GM06990 (cell line): ENCODE measurements at places on chromosomes 5 and 9.

GRCh38 chr5:115857057-115857479 is 15.3 kb downstream of the AP3S1 start:
- DNase-seq = no peak

DNA sequence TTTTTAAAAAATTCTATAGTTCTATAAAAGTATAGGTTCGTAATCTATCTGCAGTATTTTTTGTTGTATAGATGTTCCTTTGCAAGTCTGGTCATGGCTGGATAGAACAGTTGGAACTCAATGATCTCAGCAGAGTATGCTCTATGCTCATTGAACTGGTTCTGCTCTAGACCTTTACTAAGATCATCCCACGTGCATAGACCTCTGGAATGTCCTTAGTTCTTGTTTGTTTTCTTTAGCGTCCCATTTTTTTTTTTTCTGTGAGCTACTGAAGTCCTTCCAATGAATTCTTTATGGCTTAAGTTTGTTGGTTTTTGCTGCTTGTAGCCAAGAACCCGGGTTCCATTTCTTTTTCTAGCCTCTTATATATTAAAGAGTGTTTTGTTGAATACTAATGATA is 3.5 kb downstream of the TMEM38B start:
- no peak for DNase-seq

DNA sequence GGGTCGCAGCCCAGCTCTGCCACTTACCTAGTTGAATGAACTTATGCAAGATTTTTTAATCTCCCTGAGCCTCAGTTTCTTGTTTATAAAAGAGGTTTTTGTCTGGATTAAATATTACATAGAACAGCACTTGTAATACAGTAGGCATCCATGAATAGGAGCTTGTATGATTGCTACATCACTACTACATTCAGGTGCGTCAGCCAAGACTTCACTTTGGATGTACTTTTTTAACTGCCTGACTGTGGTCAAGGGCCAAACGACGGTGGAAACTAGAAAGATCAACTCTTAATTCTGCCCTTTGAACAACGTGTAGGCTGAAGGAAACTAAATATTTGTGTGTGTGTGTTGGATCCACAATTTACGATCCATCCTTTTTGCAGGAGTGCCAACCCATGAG is 172.8 kb downstream of the RFK start:
- DNase-seq = no peak

GRCh38 chr9:86795047-86795442 is 152.3 kb downstream of the GAS1 start:
- no peak for DNase-seq

GRCh38 chr5:105670596-105670995 is 2000.1 kb downstream of the EFNA5 start:
- DNase-seq = no peak

GRCh38 chr9:95533996-95534680 is 17.4 kb upstream of the PTCH1 start:
- DNase-seq = no peak

GRCh38 chr9:73237140-73237539 is 85.5 kb downstream of the ANXA1 start:
- no peak for DNase-seq

DNA sequence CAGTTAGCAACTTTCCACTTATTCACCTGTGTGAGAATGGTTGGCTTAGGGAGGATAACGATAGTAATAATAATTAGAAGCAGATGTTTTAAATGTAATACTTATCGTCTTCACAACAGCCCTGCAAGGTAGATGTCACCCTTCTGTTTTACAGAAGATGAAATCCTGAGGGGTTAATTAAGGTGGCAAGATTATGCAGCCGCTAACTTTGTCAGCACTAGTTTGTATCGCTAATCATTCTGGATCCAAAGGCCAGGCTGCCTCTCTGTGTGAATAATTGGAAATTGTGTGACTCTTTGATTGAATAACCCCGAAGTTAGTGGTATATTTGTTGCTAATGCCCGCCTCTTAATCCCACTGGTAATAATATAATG is 635 bp downstream of the IFT74 start:
- no peak for DNase-seq

GRCh38 chr9:37632479-37632878 is 18.3 kb upstream of the FRMPD1 start:
- DNase-seq = no peak

DNA sequence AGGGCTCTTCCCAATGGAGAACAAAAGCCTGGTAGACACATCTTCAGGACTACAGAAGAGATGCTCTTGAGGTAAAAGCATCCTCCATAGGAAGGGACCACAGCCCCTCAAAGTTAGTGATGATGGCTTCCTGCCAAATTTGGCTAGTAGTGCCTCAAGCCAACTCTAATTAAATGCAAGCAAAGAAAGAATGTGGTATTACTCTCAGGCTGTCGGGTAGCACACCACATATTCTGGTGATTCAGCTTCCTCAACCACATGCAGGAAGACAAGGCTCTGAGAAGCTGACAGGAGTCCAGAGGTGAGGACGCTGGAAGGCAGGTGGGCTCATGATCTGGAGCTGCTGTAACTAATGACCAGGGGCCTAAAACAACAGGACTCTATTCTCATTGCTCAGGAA is 37.2 kb upstream of the S1PR3 start:
- no peak for DNase-seq

- DNase-seq = peak; percentile 32
These were observed 15.4 kb upstream of the NPR2 start for GRCh38 chr9:35776018-35776417.

GRCh38 chr5:19406576-19407365 is 581.2 kb downstream of the CDH18 start:
- DNase-seq = no peak

DNA sequence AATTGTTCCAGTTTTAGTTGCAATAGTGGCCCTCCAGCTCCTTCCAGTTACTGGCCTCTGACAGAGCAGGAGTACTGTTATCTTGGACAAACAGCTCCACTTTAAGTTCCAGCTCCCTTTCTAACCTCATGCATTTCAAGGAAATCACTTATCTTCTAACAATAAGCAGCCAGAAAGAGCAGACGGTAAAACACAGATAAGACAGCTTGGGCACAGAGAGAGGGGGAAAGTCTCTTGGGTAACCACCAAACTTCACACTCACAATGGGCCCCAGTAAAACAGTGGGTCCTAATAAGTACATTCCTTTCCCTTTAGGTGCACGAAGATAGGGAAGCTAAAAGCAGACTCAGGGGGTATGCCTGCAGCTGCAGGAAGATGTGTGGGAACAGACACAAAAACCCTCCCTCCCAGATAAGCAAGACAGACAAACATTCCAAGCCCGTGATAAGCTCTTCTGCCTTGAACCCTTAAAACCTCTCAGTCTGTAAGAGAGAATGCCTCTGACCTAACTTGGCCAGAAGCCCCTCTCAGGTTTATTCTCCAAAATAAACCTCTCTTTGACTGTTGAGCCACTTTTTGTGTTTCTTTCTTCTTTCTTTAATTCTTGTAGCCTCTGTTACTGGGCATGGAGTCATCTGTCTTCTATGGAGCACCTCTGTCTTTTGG is 30.8 kb downstream of the OR1J1 start:
- DNase-seq = no peak

DNA sequence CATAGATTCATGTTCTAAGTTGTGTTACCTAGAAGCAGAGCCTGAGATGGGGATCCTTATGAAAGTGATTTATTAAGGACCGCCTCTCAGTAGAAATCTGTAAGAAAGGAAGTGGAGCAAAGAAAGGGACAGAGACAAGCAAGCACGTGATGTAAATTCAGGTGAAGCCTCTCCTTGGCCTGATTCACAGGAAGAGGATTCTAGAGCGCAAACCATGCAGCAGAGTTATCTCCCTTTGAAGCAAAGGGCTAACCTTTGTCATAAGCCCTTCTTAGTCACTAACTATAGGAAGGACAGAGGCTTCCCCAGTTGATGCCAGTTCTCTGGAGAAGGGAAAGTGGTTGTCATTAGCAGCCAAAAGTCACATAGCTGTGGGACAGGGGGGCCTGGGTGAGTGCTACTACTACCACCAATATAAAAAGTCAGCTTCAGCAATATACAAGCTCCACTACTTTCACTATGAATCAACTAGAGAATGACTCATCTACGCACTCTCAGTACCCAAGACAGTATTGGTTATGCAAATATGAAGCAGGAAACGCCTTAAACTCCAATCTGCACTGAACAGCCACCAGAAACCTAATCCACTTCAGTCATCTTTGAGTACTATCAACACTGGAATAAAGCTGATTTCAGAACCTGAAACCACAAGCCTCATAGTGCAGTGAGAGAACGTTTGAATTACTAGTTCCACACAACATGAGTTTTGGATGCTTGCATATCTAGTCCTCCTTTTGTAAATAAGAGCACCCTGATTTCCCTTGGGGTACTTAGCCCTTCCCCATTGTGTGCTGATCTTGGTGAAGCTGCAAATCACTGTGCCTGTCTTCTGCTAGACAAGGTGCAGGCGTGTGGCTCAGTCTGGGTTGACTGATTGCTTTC is 162.7 kb downstream of the ZNF608 start:
- peak; percentile 73 for DNase-seq

DNA sequence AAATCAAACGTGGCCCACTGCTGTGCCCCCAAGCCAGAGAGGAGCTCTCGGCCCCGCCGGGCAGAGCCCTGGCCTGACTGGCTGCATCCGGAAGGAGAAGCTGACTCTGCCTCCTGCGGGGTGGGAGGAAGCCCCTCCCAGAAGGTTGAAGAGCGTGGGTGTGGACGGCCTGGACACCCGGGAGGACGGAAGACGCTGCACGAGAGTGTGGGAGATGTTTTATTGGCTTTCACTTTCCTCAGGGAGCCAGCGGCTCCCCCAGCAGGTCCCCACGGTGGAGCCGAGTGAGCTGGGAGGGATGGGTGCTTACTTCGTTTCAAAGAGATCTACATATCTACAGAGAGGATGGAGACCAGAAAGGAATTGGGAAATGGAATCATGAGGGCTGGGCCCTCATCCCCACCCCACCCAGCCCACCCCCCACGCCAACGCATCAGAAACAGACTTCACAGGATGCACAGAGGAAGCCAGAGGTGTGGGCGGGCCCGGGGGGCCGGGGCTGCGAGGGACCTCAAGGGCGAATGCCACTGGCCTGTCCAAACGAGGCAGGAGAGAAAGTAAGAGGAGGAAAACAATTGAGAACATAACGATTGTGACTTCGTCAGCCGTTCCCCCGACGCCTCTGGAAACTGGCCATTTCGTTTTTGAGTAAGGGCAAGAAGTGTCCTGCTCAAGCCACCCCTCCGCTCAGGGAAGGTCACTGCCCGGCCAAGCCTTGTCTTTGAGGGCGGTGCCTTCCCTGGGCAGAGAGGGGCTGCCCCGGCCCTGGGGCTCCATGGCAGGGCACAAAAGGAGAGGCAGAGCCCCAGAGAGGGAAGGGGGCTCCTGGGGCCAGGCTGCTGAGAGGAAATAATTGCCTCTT is 32.1 kb downstream of the FAM163B start:
- DNase-seq = no peak

DNA sequence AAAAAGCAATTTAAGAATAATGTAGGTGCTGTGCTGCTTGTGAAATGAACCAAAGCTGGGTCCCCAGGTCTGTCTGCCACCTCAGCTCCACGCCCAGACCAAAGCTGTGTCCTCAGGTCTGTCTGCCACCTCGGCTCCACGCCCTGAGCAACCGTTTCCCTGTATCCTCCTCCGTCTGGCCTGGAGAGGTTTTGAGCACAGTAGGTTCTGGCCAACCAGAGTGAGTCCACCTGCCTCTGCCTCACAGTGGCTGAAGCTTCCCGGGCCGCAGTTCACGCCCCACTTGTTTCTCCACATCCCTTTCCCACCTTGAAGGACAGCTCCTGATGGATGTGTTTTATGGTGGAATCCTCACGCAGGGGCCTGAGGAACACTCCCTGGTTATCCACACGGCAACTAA is 120.5 kb downstream of the ADAMTS2 start:
- DNase-seq = no peak

- DNase-seq = no peak
These were observed 422 bp upstream of the TRIM32 start for GRCh38 chr9:116686693-116687073.

GRCh38 chr9:112042769-112043168 is 132.3 kb downstream of the SUSD1 start:
- no peak for DNase-seq

DNA sequence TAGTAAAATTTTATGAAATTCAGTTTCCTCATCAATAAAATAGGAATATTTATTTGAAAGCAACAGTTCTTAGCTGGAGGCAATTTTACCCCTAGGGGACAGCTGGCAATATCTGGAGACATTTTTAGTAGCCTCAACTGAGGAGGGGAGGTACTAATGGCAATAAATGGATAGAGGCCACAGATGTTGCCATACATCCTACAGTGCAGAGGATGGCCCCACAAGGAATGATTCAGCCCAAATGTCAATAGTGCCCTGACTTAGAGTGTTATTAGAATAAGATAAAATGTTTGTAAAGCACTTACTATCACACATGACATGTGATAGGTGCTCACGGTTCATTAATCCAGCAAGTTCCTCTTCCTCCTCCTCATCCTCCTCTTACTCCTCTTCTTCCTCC is 293.6 kb downstream of the KCTD16 start:
- no peak for DNase-seq

DNA sequence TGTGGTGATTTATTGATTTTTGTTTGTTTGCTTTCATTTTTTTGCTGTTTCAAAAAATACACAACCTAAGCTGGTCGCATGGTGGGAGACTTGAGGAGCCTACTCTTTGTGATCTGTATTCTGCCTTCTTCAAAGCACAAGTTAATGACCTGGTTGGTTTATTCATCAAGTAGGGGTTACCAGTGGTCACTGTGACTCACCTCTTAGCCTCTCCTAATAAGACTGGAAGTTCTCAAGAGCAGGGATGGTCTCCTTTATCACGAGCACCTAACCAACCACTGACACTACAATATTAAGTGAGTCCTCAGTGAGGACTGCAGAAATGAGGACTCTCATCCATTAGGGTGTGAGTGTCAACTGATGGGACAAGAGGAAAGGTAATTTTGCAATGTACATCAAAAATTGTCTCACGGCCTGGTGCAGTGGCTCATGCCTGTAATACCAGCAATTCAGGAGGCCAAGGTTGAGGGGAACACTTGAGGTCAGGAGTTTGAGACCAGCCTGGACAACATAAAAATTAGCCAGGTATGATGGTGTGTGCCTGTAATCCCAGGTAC is 13.6 kb upstream of the MTMR12 start:
- DNase-seq = no peak

DNA sequence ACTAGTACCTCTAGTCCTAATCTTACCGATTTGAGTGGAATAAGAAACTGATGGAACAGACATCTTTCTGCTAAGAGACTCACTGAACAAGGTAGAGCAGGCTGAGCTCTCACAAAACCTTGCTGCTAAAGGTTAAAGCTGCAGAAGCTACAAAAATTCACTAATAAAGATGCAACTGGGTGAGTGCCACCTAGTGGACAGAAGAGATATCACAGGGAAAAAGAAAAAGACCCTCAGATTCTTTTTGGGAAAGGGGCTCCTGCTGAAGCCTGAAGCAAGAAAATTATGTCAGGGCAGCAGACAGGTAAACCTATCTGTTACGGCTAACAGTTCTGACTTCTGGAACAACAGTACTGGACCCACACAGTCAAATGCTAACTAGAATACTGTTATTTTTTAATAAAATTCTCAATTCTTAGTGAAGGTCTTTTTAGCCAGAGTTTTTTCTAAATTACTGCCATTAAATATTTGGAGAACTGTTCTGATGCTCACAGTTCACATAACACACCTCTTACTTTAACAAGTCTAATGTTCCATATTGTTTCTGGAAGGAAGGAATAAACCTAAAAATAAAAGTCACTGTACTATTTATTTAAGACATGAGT is 51.2 kb downstream of the DIAPH1 start:
- no peak for DNase-seq

- DNase-seq = no peak
These were observed 88.1 kb downstream of the OTULIN start for GRCh38 chr5:14752497-14753071.

- peak; percentile 3 for DNase-seq
These were observed 39.3 kb upstream of the KIAA1958 start for GRCh38 chr9:112447283-112447761.
